ENCODE measurements at places on chromosomes 2 and 18. TPM values are rescaled to one million over a fixed set of nuclear protein-coding genes. Genes with fewer than 3 reads are reported as not detected.

DNA sequence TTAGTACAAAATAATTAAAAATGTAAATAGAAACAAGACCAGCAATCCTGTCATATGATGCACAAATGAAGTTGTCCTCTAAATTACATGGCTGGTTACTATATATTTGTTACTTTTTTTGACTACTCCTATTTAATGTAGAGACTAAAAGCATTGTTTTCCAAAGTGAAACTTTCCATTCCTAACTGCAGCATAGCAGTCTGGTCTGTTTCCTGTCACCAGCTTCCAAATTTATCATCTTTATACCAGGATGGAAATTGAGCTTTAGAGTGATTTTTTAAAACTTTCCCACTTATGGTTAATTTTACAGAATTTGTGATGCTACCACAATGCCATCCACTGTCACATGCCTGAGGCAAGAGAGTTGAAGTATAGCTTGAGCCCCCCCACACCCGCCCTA lies 33.5 kb upstream of the RAB27B start:
- no peak for DNase-seq

DNA sequence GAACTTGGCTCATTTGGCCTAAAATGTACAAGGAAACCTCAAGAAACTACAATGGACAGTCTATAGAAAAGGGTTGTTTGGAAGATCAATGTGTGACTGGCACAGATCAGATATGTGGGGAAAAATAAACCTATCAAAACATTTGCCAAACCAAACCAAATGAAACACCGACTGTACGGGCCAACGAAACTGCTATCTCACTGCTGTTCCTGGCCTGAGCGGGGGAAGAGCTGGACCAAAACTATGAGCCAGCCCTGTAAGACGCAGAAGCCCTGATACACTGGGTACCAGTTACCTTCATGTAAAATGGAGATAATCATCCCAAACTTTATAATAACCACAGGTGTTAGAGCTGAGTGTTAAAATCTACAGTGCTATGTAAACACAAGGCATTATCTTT lies 11.7 kb downstream of the CDC42EP3 start:
- DNase-seq: no peak

DNA sequence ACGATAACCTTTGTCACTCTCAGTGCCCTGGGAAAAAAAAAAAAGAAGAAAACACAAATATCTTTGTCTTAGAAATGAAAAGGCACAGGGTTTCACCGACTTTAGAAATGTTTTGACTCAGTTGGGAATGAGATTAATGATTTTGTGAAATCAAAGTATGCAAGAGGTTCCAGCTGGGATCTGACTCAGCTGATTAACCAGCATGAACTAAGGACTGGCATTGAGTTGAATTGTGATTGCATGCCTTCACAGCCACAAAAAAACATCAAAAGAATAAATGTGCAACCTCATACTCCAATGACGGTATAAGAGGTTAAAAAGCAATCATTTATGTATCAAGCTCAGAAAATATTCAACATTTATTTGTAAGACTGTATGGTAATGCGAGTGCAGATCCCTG lies 566.6 kb upstream of the DSEL start:
- peak; percentile 93 for DNase-seq

- no peak for DNase-seq
Observed at GRCh38 chr2:120949027-120949956, 213.6 kb downstream of the GLI2 start.

DNA sequence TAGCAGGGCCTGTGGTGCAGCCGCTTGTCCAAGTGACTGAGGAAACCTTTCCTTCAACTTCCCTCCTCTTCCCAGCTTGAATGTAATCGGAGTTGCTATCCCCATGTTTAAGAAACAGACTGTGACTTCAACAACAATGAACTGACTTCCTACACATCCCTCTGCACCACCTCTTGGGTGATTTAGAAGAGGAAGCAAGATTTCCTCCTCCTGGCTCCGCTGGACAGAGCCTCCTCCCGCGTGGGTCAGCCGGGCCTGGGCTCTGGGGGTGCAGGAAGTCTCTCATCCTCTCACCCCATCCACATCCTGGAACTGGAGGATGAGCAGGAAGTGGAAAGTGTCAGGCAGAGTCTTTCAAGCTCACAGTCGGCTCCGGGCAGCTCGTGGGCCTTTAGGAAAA lies 84.3 kb downstream of the GATA6 start:
- no peak for DNase-seq

GRCh38 chr2:96324721-96325040 lies 436 bp upstream of the ITPRIPL1 start:
- DNase-seq: no peak

DNA sequence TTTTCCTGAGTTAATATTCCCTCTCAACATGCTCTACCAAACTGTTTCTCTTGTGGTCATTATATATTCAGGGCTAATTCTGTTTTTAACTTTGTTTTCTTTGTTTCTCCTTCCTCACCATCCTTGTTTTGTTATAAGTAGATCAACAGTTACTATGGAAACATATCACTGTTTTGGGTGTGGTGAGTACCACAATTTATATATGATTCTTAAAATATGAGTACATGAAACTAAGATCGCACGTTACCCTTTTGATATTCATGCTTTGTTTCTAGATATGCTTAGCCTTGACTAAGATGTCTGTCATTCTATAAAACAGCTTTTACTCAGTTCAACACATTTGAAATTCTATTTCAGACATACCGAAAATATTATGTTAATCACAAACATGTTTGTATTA lies 232.3 kb upstream of the ITGA4 start:
- DNase-seq: no peak

GRCh38 chr2:160321006-160321405 lies 120.9 kb upstream of the ITGB6 start:
- no peak for DNase-seq

- no peak for DNase-seq
Observed at GRCh38 chr18:26697186-26697884, 149.0 kb upstream of the KCTD1 start.

DNA sequence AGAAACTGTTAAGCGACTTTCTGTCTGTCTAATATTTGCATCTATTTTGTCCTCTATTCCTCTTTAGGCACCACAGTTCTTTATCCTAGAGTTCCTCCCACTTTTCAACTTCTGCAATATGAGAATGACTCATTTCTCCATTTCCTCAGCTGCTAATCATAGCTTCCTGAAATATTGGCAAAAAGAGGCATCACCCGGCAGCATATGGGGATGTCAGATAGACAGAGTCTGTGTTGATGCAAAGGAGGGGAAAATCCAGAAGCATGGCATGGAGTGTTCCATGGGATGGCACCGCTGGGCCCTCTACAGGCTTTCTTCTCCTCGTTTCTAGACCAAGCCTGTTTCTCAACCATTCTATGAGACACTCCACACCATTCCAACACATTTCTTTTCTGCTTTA lies 93.4 kb downstream of the DOCK10 start:
- DNase-seq: peak; percentile 75

DNA sequence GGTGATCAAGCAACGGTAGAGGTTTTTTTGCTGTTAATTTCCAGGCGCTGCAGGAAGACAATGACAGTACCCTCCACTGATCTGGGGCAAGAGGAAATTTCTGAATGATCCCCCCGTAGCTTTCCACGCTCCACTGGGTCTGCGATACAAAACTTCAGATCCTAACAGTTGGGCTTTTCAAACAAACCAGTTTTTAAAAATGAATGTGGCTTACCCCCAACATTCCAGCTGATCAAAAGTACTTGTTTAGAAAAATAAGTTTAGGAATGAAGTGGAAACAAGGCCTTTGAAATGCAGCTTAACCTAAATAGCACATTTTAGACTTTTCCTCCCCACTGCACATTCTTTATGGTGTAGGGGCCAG lies 5.7 kb downstream of the ZFP36L2 start:
- no peak for DNase-seq

DNA sequence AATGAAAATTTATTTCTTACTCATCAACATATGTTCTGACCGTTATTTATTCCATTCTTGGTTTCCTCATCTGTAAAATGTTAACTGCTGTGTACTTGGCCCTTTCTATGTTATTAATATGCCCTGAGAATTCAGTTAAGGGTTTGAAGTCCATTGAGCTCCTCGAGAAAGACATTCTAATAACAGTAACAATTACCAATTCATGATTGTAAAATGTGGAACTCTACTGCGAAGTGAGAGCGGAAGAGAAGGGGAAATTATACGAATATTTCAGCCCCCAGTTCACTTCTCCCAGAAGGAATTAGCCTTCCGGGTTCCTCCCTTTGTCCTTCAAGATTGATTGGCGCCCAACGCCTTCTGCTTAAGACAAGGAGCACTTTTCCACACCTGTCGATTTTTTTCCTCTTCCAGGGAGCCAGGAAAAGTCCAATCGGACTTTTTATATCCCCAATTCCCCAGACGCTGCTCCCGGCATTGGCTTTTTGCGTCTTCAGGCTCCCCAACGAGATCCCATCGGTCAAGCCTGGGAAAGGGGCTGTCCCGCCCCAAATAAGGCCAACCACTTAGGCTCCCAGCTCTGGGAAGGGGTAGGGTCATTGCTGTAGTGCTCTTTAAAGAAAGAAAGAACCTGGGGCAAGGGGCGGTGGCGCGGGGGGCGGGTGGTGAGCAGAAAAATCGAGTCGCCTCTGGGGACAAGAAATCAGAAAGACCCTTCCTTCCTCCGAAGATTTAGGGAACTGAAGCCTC lies 1.6 kb downstream of the DSC2 start:
- no peak for DNase-seq

- peak; percentile 5 for DNase-seq
Observed at GRCh38 chr18:75625966-75626365, 198.5 kb upstream of the SMIM21 start.

DNA sequence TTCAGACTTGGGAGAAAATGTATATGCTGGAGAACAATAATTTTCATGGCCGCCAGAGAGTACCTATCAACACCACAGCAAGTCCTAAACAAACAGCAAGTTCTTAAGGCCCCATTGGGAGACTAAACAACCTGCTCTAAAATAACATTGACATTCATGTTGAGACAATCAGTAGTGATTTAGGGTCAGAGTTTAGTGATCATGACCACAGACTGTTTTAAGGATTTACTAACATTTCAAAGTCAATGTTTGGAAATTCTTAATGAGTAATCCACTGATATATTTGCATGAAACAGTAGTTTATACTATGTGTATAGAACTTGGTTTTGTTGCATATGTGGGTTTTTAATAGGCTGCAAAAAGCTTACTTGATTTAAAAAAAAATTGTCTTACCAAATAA lies 34.7 kb downstream of the RASGRP3 start:
- DNase-seq: peak; percentile 88

GRCh38 chr2:70425682-70426301 lies 123.9 kb upstream of the FAM136A start:
- no peak for DNase-seq

DNA sequence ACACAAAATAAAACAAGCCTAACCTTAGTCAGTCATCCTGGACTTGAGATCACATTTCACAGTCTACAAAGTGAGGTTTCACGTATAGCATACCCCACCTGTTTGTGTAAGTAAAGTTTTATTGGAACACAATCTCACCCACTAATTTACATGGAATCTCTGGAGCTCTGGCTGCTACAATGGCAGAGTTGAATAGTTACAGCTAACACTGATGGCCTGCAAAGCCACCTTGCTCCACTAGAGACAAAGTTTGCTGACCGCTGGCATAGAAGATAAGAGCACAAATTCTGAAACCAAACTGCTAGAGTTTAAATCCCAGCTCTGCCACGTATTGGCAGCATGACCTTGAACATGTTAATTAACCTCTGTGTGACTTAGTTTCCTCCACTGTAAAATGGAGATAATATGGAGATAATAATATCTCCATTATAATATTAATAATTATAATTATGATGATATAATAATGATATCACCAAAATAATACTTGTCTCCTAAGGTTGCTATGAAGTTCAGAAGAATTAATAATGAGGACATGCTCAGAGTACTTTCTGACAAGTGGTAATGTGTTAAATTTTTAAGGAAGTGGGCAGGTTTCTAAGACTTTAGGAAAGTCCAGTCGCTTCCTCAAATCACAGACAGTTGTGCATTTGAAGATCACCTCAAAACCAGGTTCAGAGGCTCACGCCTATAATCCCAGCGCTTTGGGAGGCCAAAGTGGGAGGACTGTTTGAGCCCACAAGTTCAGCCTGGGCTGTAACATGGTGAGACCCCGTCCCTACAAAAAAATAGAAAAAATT lies 204.6 kb downstream of the SH3RF3 start:
- DNase-seq: peak; percentile 47

- DNase-seq: no peak
Observed at GRCh38 chr2:60525899-60526298, 27.6 kb downstream of the BCL11A start.

GRCh38 chr2:182426082-182426917 lies 536 bp downstream of the PDE1A start:
- DNase-seq: peak; percentile 57

GRCh38 chr18:12013186-12013916 lies 32.0 kb downstream of the IMPA2 start:
- no peak for DNase-seq

DNA sequence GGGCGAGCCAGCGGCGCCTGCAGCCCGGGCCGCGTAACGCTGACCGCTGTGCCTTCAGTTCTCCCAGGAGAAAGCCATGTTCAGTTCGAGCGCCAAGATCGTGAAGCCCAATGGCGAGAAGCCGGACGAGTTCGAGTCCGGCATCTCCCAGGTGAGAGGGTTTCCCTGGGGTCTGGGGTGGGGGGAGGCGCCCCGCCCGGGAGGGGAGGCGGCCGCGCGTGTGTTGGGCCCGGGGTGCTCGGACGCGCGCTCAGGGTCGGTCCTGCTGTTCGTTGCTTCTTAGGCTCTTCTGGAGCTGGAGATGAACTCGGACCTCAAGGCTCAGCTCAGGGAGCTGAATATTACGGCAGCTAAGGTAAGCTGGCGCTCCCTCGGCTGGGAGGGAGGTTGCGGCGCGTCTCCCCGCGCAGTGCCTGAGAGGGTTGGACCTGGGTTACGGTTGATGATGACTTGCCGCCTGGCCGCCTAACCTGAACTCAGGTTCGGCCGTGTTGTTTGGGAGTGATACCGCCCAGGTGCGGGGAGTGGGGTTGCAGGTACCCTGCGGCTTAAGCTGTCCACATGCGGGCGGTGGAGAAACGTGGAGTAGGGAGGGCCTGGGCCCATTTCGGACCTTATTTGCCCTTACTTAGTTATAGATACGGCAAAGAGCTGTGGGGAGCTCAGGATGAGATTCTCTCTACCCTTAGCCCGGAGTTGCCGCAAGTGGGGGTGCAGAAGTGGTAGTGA lies 638 bp downstream of the RPS7 start:
- no peak for DNase-seq

DNA sequence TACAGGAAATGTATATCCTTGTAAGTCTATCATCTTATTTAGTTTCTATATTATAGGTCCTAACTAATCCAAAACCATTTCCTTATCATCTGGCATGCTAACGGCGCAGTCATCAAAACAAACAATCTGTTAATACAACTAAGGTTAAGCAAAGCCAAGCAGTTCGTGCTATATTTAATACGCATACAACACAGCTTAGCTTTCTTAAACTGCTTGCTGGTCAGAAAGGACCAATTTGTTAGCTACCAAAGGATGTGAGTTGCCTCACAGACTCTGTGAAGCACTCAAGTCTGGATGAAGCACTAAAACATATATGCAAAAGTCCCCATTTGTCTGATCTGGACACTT lies 67.0 kb downstream of the ZEB2 start:
- peak; percentile 76 for DNase-seq

Gene KCNJ3
- not detected for total RNA-seq

Gene TRABD2A
- total RNA-seq: 19.7 TPM

Gene RNF125
- total RNA-seq: under 0.01 TPM

Gene EIPR1
- 56.9 TPM for total RNA-seq

Gene SCN3A
- 1.4 TPM for total RNA-seq

Gene CNGA3
- total RNA-seq: not detected

Gene RSAD2
- not detected for total RNA-seq

Gene DNER
- total RNA-seq: under 0.01 TPM

Gene RAPGEF4
- total RNA-seq: 3.2 TPM

Gene CCDC88A
- 63.8 TPM for total RNA-seq

Gene ANKRD30B
- total RNA-seq: not detected

Data from IMR-90 (cell line).